ENCODE measurements at places on chromosomes 5 and 9.

DNA sequence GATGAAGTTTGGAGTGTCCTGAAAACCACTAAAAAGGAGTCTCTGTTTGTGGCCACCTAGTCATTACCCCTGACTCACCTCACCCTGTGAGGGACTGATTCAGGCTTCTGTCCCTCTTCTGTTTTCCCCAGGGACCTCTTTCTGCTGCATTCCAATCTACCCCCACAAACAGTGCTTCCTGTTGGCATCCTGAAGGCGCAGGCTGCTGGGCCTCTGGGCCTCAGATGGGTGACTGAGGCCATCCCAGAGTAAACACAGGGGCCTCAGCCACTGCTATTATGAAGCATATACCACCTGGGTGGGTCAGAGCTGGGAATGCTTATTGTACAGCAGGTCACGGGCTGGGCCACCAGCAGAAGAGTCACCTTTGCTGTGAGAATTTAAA lies 20.0 kb downstream of the MORN5 start:
- no peak for DNase-seq

- no peak for DNase-seq
Observed at GRCh38 chr9:104725014-104725413, 22.5 kb upstream of the NIPSNAP3A start.

- no peak for DNase-seq
Observed at GRCh38 chr5:16536246-16536645, 70.6 kb upstream of the ZNF622 start.

DNA sequence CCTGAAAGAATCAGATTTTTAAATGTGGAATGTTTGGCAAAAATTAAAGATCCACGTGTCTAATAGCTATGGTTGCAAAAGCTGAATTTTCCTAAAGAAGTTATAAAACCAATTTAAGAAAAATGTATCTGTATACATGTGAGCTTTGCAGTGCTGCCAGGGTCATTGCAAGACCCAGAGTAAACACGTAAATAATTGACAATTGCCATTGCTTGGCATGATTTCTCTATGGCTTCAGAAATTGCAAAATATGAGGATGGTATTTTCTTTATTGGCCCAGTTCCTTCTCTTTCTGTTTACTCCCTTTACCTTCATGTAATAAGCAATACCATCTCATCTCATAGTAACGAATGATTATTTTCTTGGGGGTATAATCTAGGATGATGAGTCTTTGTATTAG lies 123.9 kb downstream of the ERCC6L2 start:
- DNase-seq, result no peak

- no peak for DNase-seq
Observed at GRCh38 chr5:133926489-133927299, 41.7 kb downstream of the C5orf15 start.

GRCh38 chr9:127498298-127498697 lies 47.0 kb downstream of the LRSAM1 start:
- no peak for DNase-seq

- no peak for DNase-seq
Observed at GRCh38 chr9:123798195-123798594, 131.7 kb downstream of the DENND1A start.

DNA sequence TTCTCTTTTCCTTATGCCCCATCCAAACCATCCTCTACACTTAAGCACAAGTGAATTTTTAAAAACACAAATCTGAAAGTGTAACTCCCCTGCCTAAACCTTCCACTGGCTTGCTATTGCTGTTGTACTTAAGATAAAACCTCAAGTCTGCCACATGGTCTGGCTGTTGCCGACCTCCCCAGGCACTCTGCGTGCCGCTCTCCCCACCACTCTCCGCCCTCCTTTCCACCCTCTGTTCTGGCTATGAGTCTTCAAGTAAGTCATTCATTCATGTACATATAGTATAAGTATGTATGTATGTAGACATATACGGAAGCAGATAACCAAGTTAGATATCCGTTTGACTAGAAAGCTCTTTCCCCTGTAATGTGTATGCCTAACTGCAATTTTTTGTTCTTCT lies 94.7 kb upstream of the ANKRD55 start:
- no peak for DNase-seq

DNA sequence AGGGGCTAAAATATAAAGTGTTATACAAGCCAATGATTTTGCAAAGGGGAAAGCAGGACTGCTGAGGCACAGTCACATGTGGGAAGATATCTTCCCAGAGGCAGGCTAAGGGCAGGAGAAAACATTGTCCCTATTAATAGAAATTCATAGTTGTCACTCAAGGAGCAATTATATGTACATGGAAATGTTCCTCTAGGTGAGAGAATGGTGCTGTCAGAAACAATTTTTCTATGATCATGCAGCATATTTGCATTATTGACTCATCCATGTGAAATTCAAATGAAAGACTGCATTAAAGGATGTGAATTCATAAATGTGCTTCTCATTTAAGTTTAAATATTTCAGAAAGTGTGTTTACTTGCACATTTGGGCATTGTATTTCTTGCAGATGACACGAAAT lies 775.9 kb upstream of the CDH9 start:
- DNase-seq, result no peak

DNA sequence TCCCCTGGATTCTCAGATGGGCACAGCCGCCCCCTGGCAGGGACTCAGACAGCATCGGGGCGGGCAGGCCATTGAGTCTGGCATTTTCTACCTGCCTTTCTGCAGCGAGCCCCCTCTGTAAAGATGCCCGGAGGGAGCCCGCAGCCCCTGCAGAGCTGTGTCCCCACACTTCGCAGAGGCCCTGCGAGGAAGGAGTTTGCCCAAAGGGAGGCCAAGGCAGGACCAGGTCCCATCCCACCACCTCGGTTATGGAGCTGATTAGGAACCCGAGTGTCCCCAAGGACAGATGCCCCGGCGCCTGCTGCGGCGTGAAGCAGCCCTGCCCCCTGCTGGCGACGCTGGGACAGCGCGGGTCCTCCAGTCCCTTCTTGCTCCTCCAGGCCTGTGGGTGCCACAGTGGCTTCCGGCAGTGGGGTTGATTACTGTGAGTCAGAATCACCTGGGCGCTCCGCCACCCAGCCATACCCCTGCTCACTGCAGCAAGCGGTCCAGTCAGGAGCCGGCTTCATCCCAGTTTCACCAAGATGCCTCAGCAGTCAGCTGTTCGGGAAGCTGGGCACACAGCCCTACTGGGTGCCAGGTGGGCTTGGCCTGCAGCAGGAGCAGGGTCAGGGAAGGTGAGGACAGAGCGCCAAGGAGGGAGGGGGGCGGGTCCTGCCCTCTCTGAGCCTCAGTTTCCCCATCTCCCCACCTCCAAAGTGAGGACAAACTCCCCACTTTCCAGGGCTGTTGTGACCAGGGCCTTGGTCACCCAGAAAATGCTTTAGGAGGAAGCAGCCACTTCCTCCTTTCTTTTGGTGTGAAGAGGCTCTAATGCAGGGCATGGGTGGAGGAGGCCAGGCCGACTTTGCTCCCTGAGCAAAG lies 117.2 kb downstream of the RXRA start:
- peak; percentile 87 for DNase-seq

Measured in ecto neural progenitor cell (in vitro differentiated cells).